ENCODE measurements at places on chromosomes 1 and 21. TPM values are rescaled to one million over a fixed set of nuclear protein-coding genes. Genes with fewer than 3 reads are reported as not detected.

Gene PLA2G4A
- 0.21 TPM for total RNA-seq

DNA sequence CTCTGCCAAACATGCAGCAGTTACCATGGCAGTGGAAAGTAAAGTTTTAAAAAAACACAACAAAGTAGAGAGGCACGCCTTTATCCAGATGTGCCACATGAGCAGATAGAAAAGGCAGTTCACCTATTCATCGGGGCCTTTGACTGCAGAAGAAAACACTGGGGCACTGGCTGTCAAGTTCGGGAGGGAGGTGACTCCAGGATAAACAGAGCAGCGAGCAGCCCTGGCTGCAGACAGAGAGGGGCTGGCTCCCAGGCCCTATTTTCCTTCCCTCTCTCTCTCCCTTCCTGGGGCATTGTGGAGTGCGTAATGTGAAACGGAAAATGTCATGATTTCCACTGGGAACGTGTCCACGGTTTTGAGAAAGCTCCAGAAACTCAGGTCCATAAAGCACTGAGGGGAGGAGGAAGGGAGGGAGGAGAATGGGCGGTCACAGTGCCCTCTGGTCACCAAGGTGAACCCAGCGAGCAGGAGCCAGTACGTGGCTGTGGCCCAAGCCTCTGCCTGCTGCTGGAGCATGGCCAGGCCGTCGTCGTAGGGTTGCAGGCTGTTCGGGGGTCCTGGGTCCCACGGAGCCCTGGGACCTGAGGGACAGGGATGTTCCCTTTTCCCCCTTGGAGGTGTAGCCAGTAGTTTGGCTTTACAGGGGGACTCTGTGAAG lies 114.7 kb upstream of the IRF2BP2 start:
- peaks cover 5% of the 10 kb centered on the region for H3K27me3 ChIP-seq
- peaks cover 94% of the 10 kb centered on the region for H3K4me1 ChIP-seq
- peak overlapping the region; percentile 97 for H3K27ac ChIP-seq

Gene S1PR1
- 42.5 TPM for total RNA-seq

GRCh38 chr1:110133436-110133835 lies 16.9 kb upstream of the SLC6A17 start:
- no peak overlapping the region for H3K27ac ChIP-seq
- peaks cover 46% of the 10 kb centered on the region for H3K27me3 ChIP-seq
- no peaks in the 10 kb centered on the region for H3K36me3 ChIP-seq
- no peak overlapping the region for H3K4me3 ChIP-seq
- no peak for DNase-seq
- H3K4me1 ChIP-seq, result peaks cover 11% of the 10 kb centered on the region

- no peak overlapping the region for H3K4me3 ChIP-seq
- H3K27ac ChIP-seq, result no peak overlapping the region
- no peak for DNase-seq
- no peaks in the 10 kb centered on the region for H3K36me3 ChIP-seq
- H3K4me1 ChIP-seq, result no peaks in the 10 kb centered on the region
Measured at GRCh38 chr1:224564454-224565084, 51.5 kb upstream of the CNIH3 start.

Gene OR2T11
- not detected for total RNA-seq

Gene FMN2
- total RNA-seq, result not detected

DNA sequence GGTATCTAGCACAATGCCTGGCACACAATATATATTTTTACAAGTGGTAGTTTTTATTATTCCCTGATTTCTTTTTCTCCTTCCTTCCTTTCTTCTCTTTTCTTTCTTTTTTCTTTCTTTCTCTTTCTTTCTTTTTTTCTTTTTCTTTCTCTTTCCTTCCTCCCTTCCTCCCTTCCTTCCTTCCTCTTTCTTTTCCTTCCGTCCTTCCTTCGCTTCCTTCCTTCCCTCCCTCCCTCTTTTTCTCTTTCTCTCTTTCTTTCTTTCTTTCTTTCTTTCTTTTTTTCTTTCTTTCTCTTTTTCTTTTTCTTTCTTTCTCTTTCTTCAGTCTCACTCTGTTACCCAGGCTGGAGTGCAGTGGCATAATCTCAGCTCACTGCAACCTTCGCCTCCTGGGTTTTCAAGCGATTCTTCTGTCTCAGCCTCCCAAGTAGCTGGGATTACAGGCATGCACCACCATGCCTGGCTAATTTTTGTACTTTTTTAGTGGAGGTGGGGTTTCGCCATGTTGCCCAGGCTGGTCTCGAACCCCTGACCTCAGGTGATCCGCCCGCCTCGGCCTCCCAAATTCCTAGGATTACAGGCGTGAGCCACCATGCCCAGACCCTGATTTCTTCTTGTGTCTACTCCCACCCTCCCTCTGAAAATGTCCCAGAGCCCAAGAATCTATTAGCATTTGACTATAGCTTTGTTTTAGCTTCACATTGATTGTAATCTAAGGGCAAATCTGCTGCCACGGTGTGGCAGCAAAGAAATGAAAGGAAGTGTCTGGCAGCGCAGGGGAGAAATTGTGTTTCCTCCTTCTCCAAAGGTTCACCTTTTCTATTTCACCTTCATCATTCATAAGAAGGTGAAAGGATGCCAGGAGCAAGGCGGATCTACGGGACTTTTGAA lies 19.9 kb upstream of the ABCB10 start:
- no peak overlapping the region for H3K4me3 ChIP-seq
- no peaks in the 10 kb centered on the region for H3K36me3 ChIP-seq
- no peak for DNase-seq
- H3K27ac ChIP-seq, result no peak overlapping the region
- peaks cover 7% of the 10 kb centered on the region for H3K4me1 ChIP-seq
- H3K27me3 ChIP-seq, result peaks cover 19% of the 10 kb centered on the region

Gene FCER1G
- 0.93 TPM for total RNA-seq

Gene TRIM58
- 0.32 TPM for total RNA-seq

DNA sequence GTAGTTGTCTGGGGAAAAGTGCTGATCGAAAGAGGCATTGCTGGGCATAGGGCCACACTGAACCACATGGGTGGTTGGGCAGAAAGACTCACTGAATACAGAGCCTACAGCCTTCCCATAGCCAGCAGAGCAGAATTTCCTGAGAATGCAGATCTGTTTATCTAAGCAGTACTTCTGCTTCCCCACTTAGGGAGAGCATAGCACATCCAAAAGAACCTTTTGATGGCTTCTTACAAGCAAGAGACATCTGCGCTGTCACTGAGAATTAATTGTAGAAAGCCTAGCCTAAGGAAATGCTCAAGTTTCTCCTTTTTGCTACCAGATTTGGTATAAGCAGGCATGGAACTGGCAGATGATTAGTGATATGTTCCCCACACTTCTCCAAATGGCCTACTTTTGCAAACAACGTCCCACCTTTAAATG lies 13.0 kb upstream of the KLHDC8A start:
- peaks cover 34% of the 10 kb centered on the region for H3K27me3 ChIP-seq
- peaks cover 16% of the 10 kb centered on the region for H3K4me1 ChIP-seq
- H3K27ac ChIP-seq, result no peak overlapping the region
- H3K4me3 ChIP-seq, result no peak overlapping the region
- H3K36me3 ChIP-seq, result no peaks in the 10 kb centered on the region

Gene PADI4
- 0.17 TPM for total RNA-seq

DNA sequence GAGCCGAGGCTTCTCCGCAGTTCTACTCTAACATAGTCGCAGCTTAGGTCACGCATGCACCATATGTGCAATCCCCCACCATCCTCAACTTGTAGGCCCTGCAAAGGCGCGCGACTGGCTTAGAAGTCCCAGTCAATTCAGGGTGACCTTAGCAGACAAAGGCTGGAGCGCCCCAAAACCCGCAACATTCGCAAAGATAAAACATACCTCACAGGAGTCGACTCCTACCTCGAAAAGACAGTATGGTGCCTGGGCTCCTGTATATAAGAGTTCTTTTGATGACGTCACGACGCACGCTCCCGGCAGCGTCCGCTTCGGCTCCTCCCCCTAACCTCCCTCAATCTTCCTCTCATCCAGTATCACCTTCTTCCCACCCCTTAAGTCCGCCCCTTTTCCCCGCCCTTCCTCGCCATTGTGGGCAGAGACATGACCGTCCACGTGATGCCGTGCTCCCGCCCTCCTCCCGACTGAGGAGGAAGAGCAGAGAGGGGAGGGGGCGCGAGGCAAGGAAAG lies at the start of gene GAS5:
Gene GAS5 (minus strand): TSS at position 237 of the 513 bp plus-strand sequence.
- peak within 1 kb of the TSS; percentile 98 for H3K4me3 ChIP-seq
- peaks cover 66% of the 10 kb centered on the region for H3K4me1 ChIP-seq
- peak; percentile 99 for DNase-seq
- H3K36me3 ChIP-seq, result peaks cover 60% of the 10 kb centered on the region
- peak within 1 kb of the TSS; percentile 98 for H3K27ac ChIP-seq
- no peaks in the 10 kb centered on the region for H3K27me3 ChIP-seq

Gene USP24
- total RNA-seq, result 53.6 TPM

- no peak overlapping the region for H3K27ac ChIP-seq
- no peaks in the 10 kb centered on the region for H3K4me1 ChIP-seq
- no peak overlapping the region for H3K4me3 ChIP-seq
- peaks cover 6% of the 10 kb centered on the region for H3K36me3 ChIP-seq
Measured at GRCh38 chr1:235404190-235404589, 37.0 kb downstream of the TBCE start.

Gene DAP3
- 196 TPM for total RNA-seq

Gene LRRC38
- not detected for total RNA-seq

DNA sequence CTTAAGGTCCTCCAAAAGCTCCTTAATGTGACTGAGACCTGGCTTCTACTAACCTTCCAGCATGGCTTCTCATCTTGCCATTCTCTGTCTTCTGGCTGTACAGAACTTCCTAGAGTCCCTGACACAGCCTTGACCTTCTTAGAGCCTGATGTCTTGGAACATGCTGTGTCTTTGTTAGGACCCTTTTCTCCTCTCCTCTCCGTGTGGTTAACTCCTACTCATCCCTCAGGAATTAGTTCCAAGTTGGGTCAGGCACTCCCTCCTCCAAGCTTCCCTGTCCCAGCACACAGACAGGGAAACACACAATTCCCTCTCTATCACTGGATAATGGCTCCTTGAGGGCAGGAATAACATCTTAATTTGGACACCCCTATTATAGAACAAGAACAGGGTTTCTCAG lies 275.4 kb upstream of the USP24 start:
- no peaks in the 10 kb centered on the region for H3K36me3 ChIP-seq
- DNase-seq, result no peak
- H3K27me3 ChIP-seq, result no peaks in the 10 kb centered on the region
- no peak overlapping the region for H3K27ac ChIP-seq

Gene TSTD1
- total RNA-seq, result 43.3 TPM

Gene PPFIA4
- total RNA-seq, result 14.9 TPM

Gene JAM2
- 0.29 TPM for total RNA-seq

Gene C1orf185
- not detected for total RNA-seq

Measured in activated T-helper 1 cell treated with anti-CD3 and anti-CD28 coated beads, Interleukin-12 subunit alpha, Interleukin-12 subunit beta, Interleukin-2, Interleukin-4 antibody, amounts not matched to agents 30 ng/mL and 10 ng/mL and 1 ng/mL, durations not matched to agents 14 hours and 24 hours and 36 hours (primary cell).